ENCODE measurements at places on chromosomes 6 and 20.

DNA sequence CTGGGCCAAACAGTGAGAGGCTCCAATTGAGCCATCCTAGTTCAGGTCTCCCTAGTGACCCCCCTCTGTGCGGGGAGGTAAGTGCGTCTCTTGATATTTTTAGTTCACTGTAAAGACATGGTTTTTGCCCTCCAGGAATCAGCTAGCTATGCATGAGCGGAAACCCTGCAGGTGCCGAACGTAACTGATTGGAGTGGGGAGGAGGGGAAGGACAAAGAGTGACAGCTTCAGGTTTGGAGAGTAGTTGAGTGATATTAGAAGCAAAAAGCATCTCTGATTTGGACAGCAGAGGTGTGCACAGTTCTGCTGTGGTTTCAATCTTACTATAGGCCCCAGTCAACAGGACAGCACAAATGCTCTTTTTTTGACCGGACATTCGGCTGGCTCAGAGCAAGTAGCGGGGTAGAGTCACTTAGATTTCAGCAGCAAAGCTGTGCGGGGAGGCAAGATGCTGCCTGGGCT lies 31.8 kb downstream of the TBC1D7 start:
- no peak for DNase-seq

- DNase-seq: peak; percentile 44
Observed at GRCh38 chr6:72580281-72580940, 41.5 kb upstream of the KCNQ5 start.

DNA sequence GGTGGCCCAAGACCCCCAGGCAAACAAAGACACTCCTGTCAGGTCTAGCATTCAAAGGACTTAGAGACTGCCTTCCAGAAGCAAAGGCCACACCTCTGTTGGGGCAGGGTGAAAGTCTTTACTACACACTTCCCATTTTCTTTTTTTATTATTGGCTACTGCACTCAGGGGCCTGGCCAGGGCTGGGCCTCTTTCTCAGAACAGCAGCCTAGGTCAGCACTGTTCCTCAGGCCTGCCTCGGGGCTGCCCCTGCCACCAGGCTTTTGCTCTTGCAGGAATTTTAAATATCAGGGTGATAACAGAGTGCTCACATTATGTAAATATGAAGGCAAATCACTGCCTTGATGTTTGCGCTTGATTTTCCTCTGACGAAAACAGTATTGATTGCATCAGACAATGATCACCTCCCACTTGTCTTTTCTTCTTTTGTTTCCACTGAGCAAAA lies 18.5 kb downstream of the GSTA4 start:
- no peak for DNase-seq

DNA sequence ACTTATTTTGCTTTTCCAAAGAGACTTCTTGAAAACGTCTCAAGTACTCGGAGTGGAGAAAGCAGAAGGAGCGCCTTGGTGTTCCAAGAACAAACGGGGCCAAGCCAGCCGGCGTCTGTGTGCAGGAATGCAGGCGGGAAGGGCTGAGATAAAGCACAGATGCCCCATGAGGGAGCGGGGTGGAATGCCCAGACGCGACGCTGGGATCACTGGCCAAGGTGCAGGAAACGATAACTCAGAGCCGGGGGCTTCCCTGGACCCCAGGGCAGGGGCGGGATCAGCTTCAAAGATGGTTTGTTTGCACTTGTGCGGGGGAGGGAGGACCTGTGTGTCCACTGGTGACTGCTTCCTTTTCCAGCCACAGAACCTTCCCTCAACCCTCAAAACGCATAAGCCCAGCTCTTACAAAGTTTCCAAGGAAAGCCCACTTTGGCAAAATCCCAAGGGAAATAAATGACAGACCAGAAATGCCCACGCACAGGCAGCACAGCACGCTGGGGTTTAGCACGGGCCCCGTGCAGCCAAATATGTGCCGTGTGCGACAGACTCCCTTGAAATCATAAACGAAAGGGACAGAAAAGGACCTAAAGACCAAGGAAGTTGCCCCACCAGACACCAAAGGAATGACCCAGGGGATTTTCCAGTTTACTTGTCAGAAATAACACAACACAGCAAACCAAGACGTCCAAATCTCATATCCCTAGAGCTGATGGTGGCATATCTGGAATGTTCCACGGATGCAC lies 113.9 kb downstream of the NFATC2 start:
- no peak for DNase-seq

DNA sequence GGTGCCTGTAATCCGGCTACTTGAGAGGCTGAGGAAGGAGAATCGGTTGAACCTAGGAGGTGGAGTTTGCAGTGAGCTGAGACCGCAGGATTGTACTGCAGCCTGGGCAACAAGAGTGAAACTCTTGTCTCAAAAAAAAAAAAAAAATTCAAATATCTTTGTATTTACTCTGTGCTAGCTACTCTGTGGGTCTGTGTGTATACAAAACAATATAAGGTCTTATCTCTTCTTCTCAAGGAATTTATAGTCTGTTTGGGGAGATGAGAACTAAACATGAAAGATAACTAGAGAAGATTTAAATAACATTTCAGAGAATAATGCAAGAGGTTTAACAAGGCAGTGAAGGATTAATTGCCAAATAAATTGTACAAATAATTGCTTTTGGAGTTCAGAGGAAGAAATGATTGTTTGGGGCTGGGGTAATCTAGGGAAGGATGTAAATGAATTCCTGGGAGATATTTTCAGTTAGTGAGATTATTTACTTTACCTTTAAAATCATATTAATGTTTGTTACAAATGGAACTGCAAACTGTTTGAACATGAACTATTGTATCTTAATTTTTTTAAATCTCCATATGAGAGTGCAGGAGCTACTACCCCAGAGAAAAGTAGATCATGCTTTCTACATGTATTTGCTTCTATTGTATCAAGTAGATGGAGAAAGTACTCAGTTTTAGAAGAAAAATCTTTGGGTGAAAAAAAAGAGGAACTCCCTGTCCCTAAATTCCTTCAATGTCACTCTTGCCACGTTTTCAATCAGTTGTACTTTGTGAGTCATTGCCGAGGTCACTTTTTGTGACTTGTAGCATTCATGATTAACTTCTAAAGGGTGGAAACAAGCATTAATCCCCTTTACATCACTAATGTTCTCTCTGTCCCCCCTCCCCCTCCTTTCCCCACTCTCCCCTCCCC lies 39.0 kb downstream of the NCOA3 start:
- peak; percentile 19 for DNase-seq
